NAMALWA (cell line): ENCODE measurements at places on chromosomes 6 and 20.

- no peak for DNase-seq
Measured at GRCh38 chr6:87199787-87200186, 44.4 kb downstream of the ZNF292 start.

GRCh38 chr6:158686791-158687381 lies 37.0 kb downstream of the SYTL3 start:
- DNase-seq, result no peak

DNA sequence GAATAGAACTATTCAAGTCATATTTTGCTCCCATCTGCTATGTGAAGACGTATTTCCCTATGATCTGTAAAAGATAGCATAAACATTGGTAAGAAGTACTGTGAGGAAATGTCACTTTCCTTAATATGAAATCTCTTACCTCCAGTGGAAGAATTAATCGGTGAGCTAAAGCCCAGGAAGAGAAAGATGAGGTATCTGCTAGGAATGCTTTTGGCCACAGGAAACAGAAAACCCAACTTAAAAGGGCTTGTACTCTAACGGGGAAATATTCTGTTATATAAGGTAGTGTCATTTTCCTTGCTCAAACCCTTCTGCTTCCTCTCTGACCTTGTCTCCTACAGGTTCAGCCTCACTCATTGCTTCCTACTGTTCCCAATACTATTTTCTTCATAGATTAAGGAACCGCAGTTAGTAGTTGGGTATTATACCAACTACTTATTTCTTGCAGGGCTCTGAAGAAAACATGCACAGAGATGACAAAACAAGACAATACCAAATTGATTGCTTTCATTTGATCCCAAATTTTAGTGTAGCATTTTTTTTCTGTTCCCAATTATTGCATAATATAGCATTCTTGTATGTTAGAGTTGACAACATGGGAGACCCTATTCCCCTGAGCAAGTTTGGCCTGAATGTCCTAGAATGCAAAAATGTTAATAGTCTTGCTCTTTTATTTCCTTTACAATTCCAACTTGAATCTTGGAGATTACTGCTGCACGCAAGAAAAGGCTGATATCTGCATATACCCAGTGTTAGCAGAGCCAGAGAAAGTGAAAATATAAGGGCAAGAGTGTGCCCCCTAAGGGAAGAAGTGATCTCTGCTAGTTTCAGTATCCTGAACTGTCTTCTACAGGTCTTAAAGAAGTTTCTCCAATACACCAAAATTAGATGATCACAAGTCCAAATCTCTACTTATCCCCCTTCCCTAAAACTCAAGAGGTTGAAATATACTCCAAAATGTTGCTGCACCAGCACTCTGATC lies 65.3 kb downstream of the AFG1L start:
- DNase-seq, result peak; percentile 9

DNA sequence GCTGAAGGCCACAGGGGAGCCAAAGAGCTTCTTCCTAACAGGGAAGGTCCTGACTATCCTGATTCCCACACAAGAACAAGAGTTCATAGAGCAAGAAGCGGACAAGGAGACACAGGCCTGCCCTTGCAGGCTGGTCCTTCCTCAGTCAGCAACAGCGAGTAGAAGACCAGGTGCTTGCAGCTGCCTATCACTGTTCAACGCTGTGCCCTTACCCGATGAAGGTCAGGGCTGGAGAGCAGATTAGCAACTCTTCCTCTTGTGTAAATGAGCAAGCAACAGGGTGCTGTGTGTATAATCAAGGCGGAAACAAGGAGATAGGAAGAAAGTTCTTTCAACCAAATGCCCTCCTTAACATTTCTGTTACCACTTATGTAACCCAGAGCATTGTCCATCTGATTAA lies 115.3 kb upstream of the SPACA1 start:
- peak; percentile 73 for DNase-seq

- no peak for DNase-seq
Measured at GRCh38 chr6:111600588-111601445, 4.9 kb downstream of the TRAF3IP2 start.

DNA sequence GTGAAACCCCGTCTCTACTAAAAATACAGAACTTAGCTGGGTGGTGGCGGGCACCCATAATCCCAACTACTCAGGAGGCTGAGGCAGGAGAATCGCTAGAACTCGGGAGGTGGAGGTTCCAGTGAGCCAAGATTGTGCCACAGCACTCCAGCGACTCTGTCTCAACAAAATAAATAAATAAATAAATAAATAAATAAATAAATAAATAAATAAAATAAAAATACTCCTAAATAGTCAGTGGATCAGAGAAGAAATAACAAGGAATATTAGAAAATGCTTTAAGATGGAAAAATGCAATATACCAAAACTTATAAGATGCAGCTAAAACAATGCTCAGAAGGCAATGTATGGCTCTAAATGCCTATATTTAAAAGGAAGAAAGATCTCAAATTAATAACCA lies 39.0 kb upstream of the SASH1 start:
- no peak for DNase-seq

DNA sequence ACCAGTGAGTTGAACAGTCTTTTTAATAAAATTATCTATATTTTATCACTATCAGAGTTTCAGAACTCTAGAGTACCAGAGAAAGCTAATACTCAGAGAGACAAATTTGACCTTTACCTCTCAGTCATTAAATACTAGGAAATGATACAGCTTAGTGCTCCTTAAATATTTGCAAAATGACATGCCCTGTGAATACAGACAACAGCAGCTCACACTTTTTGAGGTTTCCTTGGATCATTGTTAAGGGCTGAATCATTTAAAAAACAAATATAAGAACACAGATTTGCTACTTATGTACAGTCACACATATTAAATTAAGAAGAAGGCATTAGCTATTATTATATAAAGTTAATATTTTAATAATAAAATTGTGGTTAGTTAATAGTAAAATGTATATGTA lies 1158.7 kb upstream of the EYS start:
- DNase-seq, result no peak

DNA sequence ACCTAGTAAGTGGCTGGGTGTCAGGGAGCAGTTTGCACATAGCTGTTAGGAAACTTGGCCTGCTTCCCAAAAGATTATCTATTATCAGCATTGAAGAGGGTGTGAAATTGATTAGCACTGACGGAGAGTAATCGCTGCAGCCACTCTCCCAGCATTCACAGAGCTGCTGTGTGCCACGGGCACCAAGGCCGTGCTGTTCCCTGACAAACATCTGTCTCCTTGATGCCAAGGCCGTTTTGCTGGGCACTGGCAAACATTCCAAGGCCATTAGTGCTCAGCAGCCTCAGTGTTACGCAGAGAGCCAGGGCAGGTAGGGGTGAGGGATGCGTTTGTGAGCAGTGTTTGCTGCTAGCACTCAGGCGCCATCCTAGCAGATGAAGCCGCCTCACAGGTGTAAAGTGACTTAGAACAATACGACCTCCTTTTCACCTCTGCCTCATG lies 57.7 kb upstream of the VSTM2L start:
- no peak for DNase-seq

DNA sequence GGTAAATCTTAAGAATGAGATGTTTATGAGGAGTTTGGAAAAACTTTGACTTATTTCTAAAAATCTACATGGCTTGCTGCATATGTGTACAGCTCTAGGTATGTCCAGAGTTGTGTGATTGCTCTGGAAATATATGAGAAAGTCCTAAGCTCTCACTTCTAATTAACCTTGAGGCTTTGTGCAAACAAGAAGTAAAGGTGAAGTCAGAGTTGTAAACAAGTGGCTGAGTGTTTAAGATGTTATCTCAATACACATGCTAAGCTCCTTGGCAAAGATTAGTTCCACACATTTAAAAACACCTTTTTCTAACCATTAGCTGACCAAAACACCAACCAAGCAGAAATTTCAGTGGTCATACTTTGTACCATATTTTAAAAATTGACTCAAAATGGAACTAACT lies 684.2 kb downstream of the HTR1B start:
- DNase-seq, result no peak

- DNase-seq, result peak; percentile 91
Measured at GRCh38 chr20:4989570-4989969, 11.7 kb downstream of the SLC23A2 start.

DNA sequence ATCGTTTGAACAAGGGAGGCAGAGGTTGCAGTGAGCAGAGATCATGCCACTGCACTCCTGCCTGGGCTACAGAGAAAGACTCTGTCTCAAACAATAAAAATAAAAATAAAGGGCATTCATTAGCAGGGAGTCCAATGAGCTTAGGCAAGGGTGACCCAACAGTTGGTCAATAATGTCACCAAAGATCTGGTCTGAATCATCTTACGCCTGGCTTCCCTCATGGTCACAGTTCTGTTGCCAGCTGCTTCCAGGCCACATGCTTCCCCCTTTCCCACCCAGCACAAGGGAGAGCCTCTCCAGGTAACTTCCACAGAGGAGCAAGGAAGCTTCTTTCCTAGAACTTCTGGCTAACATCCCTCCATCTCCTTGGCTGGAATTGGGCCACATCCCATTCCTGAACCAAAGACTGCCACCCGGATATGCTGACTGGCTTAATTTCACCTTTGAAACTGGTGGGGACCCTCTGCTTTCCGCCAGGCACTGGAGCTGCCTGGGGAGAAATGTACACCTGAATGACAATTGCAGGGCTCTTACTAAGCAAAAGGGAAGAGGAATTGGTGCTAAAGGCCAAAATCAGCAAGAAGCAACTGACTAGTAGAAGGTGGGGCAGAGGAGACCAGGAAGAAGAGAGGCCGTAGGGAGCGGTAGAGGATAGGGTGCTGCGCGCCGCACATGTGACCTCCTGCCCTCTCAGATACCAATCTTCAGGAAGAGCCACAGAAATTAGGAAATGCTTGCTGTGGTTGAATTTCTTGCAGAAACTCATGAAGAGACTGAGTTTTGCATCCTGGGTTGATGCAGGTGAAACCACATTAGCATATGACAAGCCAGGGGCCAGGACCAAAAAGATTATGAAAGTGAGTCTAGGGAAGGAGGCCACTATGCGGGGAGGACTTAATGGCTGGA lies 8.3 kb upstream of the SCML4 start:
- no peak for DNase-seq

- DNase-seq, result no peak
Measured at GRCh38 chr6:38527371-38527770, 112.4 kb downstream of the BTBD9 start.

GRCh38 chr20:50893620-50894019 lies 37.6 kb downstream of the ADNP start:
- DNase-seq, result no peak

DNA sequence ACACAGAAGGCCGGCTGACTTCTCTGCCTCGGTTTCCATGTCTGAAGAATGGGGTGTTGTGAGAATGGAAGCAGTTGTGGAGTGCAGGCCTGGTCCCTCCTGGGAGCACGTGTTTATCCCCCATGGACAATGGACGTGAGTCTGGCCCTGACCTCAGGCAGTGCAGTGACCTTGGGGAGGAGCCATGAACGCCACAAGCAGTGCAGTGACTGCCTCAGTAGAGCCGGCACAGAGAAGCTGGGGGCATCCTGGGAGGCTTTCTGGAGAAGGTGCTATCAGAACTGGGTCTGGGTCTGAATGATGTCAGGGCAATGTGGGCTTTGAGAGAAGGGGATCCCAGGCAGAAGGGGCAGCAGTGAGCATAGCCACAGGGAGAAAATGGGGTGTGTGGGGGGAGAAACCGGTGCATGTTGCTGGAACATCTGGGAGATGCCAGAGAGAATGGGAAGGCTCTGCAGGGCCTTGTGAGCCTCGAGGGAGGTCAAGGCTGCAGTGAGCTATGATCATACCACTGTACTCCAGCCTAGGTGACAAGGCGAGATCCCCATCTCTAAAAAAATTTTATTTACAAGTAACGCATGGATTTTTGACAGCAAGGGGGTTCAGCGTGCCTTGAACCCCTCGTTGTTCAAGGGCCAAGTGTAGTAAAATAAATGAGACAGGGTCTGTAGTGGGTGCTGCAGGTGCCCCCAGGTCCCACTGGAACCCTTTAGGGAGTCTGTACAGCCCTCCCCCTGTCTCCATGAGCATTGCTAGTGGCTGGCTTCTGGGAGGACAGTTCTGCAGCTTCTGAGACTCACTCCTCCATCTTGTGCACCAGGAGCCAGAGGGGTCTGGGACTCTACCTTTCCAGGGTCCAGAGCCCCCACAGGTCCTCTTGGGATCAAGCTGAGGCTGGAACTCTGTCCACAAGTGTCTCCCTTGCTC lies 27.0 kb upstream of the ZBP1 start:
- DNase-seq, result no peak

DNA sequence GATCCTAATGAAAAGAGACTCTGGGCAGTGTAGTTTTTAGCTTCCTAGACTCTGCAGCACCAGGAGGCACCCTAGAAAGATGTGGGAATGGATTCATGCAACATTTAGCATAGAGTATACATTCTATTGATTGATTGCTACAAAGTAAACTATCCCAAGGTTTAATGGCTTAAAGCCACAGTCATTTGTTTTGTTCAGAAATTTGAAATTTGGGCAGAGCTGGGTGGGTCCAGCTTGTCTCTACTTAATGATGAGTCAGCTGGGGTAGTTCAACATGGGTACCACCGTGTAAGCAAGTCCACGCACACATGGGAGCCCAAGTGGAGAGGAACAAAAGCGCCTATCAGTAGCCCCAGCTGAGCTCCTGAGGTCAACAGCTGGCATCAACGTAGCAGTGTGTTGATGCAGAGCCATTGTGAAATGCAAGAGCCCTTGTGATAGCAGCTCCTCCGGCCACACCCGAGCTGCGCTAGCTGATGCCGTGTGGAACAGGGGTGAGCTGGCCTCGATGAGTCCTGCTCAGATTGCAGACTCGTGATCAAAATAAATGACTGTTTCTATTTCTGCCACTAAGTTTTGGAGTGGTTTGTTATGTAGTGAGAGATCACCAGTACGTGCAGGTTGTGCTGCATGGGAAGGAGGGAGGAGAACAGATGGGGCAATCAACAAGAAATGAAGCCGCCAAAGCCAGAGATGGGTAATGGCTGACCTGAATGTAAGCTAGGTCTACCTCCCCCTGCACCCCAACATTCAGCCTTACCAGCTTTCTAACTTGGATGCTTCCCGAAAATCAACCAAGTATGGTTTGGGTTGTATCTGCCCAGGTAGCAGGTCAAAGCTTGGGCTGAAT lies 45.7 kb upstream of the TRAF3IP2 start:
- no peak for DNase-seq

DNA sequence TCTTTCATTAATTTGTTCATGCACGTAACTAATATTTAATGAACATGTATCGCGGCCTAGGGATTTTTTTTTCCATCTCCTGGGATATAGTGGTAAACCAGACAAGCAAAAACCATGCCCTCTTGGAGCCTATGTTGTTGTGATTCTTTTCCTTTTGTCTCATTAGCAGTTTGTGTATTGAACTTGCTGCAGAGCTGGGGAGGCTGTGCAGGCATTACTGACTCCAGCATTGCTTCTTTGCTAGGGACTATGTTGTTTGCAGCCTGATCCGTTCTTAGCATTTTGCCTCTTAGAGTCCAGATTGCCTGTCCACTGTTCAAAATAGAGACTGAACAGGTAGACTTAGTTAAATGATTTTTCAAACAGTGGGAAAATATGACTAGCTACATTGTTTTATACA lies 9.7 kb downstream of the SCAF8 start:
- DNase-seq, result no peak
